ENCODE measurements at places on chromosomes 4 and X.

DNA sequence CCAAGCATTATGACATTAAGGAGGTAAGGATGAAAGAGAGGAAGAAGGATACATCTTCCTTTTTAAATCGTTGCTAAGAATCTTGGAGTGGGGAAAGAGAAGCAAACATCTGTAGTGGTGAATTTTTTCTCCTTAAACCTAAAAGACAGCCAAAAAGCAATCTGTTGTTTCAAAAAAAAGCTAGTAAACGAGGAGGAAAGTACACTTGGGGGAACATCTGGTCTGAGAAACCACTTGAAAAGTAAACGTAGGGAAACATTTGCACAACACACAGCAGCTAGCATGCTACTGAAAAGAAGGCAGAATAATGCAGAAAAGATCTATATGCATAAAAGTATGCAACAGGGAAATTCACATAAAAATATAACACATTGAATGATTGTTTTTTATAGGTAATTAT lies 1485.6 kb downstream of the PCDH19 start:
- no peak for DNase-seq

DNA sequence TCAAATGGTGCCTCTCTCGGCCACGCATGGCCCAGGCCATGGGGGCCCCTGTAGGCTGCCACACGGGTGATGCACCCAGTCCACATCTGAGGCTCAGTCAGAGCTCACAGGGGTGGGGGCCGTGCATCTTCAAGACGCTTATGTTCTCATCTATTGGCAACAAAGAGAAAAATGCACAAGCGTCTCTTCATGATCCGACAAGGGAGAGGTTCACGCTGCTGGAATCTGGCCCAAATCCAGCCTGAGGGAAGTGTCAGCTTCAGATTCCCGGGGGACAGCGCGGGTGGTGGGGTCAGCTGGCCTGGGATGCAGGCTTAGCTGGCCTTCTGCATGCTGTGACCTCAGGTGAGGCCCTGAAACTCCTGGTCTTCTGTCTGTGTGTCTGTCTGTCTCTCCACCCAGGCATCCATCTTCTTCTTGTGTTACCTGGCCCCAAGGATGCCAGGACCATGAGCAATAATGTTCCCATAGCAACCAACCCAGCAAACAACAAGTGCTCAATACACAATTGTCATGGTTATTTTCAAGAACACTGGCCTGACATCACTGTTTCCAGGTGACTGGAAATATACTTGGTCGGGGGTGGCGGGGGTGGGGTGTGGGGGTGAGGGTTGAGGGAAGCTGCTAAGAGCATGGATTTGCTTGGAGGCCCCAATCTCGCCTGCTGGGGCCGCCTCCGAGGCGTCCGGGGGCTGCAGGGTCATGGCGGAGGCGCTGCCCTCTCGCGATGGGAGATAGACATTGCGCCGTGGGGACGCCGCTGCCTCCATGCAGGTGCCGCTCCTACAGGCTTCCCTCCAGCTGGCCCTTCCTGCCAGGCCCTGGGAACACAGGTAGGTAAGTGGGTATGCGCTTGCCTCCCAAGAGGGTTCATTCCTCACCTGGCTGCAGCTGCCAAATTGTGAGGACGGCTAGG lies 48.3 kb downstream of the ABLIM2 start:
- no peak for DNase-seq

DNA sequence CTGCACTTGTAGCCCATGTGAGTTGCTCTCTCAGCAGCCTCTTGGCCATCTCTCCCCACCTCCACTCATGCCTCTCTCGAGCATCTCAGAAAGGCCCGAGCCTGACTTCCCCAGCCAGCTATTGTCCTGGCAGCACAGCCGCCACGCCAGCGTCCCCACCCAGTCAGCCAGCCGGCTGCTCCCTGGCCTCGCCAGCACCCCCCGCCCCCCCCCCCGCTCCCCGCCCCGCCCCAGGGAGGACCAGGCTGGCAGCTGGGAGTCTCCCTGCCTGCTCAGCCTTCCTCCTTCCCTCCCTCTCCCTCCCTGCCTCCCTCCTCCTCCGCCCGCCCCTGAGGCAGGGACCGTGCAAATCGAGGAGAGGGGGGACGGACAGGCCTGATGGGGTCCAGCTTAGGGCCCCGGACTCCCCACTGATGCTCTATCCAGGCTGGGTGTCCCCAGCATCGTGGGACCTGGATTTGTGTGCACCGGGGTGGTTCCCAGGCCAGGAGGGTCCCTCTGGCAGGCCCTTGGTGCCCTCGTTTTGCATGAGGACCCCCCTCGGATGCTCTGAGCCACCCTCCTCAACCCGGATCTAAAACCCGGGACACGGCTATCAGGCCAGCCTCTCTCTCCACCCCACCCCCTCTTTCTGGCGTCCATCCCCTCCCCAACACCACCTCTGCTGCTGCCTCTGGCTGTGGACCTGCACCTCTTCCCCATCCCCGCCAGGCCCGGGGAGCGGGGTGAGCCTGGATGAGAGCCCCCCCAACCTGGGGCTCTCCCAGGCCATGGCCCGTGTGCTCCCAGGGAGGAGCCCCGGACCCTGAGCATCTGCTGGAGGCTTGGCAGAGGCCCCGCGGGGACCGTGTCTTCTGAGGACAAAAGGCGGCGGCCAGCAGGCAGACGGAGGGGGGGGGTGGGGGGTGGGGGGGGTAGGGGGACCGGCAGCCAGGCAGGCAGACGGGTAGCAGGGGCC lies at the start of gene GPR173:
Gene GPR173, plus strand, starts transcription at position 621 of the 958 bp plus-strand sequence. CDS start 27,833 bp downstream, outside the sequence.
- DNase-seq: no peak

DNA sequence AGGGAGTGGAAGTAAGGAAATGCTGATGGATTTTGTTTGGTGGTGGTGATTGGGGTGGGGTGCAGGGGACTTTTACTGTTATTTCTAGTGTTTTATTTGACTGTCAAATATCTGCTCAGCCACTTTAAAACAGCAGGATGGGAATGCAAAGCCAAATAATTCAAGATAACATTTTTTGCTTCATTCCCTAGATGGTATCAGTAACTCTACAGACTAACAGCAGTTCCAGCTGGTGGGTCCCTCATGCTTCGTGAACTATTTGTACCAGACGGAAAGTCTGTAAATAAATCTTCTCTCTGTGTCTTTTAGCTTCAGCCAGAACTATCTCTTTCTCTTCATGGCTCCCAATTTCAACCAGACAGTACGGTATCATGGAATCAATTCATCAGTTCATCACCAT lies 27.5 kb downstream of the GPR143 start:
- DNase-seq: no peak

DNA sequence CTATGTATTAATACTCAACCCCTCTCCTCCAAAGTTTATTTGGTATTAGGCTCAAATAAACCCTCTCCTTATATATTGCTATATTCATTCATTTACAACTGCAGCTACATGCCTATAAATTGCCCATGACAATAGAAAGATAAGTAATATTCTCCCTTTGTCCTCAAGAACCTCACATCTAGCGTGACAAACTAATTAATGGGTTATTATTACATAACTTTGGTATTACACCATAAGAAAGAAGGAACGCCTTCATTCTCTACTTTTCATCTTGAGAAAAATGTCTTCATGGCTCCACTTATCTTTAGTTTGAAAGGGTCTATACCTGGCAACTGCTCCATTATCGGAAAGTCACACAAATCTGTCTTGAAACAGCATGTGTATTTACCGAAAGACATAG lies 157.7 kb upstream of the RASGEF1B start:
- no peak for DNase-seq

GRCh38 chr4:89110541-89110985 lies 770 bp upstream of the TIGD2 start:
- no peak for DNase-seq

DNA sequence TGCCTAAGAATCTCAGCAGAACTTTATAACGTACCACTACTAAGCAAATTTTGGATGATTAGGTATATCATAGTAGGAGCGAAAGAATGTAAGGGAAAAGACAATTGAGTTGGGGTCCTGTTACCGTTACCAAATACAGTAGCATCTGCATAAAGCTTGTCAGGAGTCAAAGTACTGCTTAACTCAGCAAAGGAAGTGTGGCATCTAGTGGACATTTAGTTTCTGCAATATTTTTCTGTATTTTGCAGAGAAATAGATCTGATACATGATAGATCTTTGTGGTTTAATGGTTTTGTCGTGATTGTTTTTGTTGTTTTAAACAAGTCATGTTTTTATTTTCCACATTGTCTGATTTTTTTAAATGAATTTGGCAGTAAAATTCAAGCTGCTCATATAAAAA lies 81.0 kb upstream of the SMARCAD1 start:
- DNase-seq: no peak

DNA sequence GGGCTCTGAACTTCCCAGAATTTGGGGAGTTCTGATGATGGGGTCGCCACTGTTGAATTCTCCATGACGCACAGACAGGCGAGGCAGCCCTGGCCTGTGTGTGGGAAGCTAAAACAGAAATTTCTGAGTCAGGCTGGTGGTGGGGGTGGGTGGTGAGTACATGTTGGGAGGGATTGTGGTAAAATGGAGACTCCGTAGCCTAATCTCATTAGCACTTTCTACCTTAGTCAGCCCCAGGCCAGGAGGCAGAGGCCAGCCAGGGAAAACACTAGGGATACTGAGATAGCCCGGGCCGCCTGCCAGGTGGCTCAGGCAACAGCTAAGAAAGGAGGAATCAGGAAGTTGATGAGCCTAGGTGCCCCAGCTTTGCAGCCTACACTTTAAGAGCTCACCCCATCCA lies 39.3 kb upstream of the NHSL2 start:
- DNase-seq: no peak

DNA sequence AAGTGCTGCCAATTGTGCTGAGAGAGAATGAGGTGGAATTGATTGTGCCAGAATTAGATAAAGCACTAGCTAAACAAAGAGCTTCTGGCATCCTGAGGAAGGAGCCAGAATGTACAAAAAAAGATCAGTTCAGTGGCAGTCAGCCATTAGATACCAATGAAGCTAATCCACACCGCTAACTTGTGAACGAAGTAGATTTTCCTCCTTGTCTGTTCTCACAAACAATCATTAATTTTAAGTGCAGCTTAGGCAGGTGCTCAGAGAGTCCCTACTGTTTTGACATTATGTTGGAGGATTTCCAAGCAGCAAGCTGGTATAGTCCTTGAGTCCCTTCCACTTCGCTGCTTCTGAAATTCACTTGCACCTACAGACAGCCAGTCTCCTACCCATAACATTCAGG lies 617.4 kb downstream of the CENPC start:
- DNase-seq: no peak

DNA sequence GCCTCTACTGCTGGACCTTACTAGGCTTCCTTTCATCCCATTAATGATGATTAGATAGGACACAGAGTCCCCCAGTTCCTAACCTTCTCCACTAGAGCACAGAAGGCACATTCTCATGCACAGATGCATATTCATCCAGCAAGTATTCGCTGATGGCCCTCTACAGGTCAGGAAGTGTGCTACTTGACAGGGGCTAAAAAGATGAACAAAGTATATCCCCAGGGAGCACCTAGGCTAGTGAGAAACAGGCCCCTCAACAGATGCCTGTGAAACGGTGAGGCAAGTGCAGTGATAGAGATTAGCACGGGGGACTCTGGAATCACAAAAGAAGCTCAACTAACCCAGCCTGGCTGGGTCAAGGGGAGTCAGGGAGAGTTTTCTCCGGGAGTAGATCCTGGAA lies 95.8 kb downstream of the MGST2 start:
- DNase-seq: no peak

DNA sequence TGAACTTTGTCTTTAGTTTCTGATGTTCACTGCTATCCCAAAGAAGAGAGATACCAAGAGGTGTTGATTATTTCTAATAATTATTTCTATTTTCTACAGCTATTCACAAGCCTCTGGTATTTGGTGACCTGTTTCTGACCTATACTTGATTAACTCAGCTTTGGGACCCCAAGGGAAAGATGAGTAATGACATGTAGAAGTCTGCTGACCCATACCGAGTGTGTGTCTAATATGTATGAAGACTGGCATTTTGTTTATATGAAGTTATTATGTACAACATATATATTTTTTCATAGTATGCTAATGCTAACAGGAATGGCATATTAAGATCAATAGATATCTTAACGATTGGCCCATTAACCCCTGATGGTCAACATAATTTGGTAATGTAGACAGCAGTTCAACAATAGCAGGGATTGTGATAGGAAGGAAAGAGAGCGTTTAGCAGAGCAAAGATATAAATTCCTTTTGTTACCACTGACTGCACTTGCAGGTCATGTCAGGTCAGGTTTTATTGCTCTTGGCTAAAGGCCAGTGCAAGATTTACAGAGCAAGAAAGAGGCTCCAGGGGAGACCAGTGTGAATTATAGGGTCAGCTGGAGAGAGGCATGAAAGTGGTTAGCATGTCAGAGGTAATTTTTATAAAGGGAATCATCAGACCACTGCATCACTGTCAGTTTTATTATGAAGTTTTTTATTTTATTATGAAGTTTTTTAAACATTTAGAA lies 94.7 kb upstream of the DIPK2B start:
- no peak for DNase-seq

DNA sequence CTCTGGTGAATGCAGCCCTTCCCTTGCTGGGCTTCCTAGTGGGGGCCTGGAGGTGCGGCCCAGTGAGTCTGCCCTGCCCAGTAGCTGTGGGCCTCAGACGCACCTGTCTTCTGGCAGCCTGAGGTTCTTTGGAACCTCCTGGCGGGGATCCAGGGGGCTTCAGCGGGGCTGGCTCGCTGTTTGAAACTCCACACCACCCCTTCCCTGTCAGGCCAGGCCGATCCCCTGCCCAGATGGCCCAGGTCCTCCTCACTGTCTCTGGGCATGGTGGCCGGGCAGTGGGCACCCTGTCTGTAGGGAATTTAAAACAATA lies 10.7 kb upstream of the NKX1-1 start:
- no peak for DNase-seq

DNA sequence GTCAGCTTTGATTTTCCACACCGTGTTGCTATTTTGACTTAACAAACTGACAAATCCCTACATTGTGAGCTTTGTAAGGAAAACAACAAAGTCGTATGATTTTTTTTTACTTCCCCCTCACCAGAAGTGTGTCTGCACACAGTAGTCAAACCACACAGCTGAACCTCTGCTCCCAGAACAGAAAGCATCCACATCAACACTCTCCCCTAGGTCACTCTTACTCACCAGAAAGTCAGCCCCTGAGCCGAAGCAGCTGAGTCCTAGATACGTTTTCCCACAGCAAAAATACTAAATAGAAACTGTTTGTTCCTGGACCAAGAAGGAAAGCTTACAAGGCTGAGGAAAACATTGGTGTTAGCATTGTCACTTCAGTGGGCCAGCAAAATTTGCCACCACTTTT lies 305.7 kb downstream of the DHX15 start:
- no peak for DNase-seq

- no peak for DNase-seq
Observed at GRCh38 chr4:121462660-121463261, 81.9 kb upstream of the QRFPR start.

DNA sequence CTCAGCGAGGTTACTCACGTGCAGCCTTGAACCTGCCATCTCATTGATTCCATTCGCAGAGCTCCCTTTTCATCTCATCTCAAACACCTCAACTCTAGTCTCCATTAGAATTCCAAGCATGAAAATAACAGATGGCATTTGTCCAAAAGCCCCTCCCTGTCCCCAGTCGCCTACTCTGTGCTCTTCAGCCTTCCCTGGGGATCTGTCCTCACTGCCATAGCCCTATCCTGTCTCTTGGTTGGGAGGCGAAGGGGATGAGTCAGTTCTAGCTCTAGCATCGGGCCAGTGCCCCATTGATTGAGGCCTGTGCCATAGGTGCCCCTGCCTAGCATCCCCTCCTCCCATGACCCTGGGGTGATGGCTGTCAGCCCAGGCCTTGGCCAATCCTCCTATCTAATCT lies 134.0 kb upstream of the PJA1 start:
- DNase-seq: no peak

All from stimulated activated CD8-positive, alpha-beta memory T cell treated with anti-CD3 and anti-CD28 coated beads, Interleukin-4, amount 100 ng/mL, for 4 hours (primary cell).